Left lung (tissue), 14 donors: ENCODE measurements at places on chromosomes 7 and 10. TPM values are rescaled to one million over a fixed set of nuclear protein-coding genes. Genes with fewer than 3 reads are reported as not detected.
A peak's percentile ranks its signal among the peaks of the same experiment; 100 is the strongest.

- no peaks in the 10 kb centered on the region for H3K4me1 ChIP-seq
- H3K27ac ChIP-seq, result no peak overlapping the region
- H3K36me3 ChIP-seq, result no peaks in the 10 kb centered on the region
- no peaks in the 10 kb centered on the region for H3K27me3 ChIP-seq
- no peak overlapping the region for H3K4me3 ChIP-seq
- DNase-seq, result no peak
These were observed 1198.5 kb upstream of the SORCS1 start for GRCh38 chr10:108362961-108363360.

DNA sequence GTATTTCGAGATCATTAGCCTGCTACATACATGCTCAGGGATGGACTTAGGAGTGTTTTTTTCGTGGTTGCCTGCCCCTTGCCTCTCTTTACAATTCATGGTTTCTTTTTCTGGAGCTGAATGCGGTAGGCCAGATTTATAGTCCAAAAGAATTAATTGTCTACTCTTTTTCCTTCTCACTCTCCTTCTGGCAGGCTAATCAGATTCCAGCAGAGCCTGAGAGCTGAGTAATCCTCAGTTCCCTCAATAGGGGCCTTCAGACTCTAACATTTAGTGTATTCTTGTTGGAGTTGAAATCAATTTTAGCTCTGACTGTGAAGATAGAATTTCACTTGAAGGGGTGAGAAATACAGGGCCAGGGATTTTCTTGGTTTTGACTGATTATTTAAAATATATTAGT lies 16.4 kb downstream of the SORCS3 start:
- H3K27me3 ChIP-seq, result no peaks in the 10 kb centered on the region
- no peak for DNase-seq
- H3K27ac ChIP-seq, result no peak overlapping the region
- no peak overlapping the region for H3K4me3 ChIP-seq
- H3K4me1 ChIP-seq, result no peaks in the 10 kb centered on the region

Gene FGFBP3
- 0.76 TPM for total RNA-seq

DNA sequence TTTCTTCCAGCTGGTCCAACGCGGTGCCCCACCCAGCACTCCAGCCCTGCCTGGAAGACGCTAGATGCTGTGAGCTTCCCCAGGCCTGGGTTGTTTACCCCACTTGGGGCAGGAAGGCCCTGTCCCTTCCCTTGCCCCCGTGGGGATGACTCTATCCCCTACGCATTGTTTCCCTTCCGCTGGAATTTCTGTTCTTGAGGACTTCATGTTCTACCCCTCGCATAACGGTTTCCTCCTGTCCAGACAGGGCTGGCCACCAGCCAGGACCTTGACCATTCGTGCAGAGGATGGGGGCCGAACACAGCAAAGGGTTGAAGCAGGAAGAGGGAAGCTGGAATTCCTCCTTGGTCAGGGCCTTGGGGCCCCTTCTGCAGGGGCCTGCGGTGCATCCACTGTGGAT lies 14.7 kb upstream of the SERPINE1 start:
- peak overlapping the region; percentile 62 for H3K27ac ChIP-seq
- H3K4me3 ChIP-seq, result no peak overlapping the region
- no peaks in the 10 kb centered on the region for H3K27me3 ChIP-seq
- no peaks in the 10 kb centered on the region for H3K36me3 ChIP-seq
- H3K4me1 ChIP-seq, result peaks cover 26% of the 10 kb centered on the region

DNA sequence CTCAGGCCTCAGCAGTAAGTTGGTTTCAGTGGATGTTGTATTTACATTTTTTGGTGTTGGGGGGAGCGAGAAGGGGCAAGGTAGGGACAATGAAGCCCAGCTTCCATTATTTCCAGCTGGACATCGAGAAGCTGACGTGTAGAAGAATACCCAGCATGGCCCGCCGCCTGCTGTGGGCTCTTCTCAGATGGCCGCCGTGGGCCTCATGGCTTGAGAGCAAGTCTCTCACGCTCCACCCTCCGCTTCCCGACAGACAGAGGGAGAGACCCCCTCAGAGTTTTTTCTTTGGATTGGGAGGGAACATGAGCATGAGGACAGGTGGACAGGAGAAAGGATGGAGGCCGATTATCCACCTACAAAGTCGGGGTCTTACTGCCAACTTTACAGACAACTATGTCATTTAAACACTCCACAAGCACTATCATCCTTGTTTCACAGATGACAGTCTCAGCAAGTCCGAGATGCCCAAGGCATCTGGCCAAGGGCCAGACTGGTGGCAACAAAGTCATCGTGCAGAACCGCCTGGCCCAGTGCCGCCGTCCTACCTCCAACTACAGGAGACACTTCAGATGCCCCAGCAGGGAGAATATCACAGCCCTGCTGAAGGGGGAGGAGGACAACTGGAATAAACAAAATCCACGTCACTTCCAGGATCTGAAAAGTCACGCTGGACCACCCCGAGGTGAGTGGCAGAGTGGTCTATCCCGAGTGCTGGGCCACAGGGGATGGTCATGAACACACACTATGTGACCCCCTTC lies 195.9 kb downstream of the DIP2C start:
- DNase-seq, result no peak
- H3K4me3 ChIP-seq, result no peak overlapping the region
- H3K27me3 ChIP-seq, result no peaks in the 10 kb centered on the region
- H3K36me3 ChIP-seq, result no peaks in the 10 kb centered on the region

DNA sequence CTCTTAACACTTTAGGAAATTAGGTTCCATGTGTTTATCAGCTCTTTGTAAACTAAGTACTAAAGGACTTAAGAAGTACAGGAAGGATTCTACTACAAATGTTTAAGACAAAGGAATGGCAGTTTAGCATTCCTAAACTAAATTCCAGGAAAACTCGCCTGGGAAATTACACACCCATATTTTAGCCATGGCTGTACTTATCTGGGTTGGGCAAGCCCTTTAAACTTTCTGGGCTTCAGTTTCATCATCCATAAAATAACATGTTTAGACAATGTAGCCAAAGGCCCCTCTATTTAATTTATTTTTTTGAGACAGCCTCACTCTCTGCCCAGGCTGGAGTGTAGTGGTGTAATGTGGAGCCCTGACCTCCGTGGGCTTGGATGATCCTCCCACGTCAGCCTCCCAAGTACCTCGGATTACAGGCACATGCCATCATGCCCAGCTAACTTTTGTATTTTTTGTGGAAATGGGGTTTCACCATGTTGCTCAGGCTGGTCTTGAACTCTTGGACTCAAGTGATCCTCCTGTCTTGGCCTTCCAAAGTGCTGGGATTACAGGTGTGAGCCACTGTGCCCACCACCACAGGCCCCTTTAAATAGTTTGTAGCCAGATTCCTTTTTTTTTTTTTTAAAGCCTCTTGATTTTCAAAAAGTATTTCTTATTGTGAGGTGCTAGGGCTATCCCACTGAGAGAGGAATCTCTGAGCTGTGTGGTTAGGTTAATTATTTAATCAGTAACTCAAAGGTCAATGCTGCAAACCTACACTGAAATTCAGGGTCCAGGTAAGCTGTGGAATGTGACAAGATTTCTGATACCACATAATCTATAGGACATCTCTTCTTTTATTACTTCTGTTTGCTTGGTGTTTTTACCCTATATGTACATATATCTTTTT lies 32.1 kb downstream of the TMEM60 start:
- H3K27me3 ChIP-seq, result no peaks in the 10 kb centered on the region
- H3K27ac ChIP-seq, result peak overlapping the region; percentile 30
- no peak overlapping the region for H3K4me3 ChIP-seq
- H3K36me3 ChIP-seq, result peaks cover 31% of the 10 kb centered on the region
- DNase-seq, result no peak

- no peaks in the 10 kb centered on the region for H3K4me1 ChIP-seq
- H3K27ac ChIP-seq, result peak within 1 kb of the TSS; percentile 83
- H3K27me3 ChIP-seq, result no peaks in the 10 kb centered on the region
- no peaks in the 10 kb centered on the region for H3K36me3 ChIP-seq
- H3K4me3 ChIP-seq, result peak within 1 kb of the TSS; percentile 46
- peak; percentile 99 for DNase-seq
These were observed at the start of gene LRRD1 for GRCh38 chr7:92178928-92179924. TSS of gene LRRD1 (minus strand) at chr7:92179142. CDS start at chr7:92165202, 13,940 bp downstream.

GRCh38 chr7:45924283-45924682 lies 3.2 kb upstream of the IGFBP3 start:
- peaks cover 32% of the 10 kb centered on the region for H3K4me1 ChIP-seq
- no peak overlapping the region for H3K27ac ChIP-seq
- no peaks in the 10 kb centered on the region for H3K36me3 ChIP-seq
- DNase-seq, result no peak

DNA sequence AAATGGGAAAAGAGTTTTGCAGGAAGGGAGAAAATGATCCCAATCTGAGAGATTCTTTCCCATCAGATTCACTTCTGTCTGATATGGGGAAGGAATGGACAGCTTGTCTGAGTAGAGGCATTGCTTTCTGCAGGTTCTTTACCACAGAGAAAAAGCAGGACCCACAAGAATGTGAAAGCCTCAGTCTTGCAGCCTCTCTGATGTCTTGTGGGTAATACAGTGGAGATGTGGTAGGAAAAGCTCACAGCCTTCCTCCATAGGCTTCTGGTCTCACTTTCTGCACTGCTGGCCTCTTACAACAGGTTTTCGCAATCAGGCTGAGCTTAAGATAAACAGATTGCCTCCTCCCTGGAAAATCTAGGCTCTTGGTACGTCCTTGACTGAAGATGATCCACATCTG lies 551 bp downstream of the IFIT1 start:
- H3K36me3 ChIP-seq, result no peaks in the 10 kb centered on the region
- H3K4me3 ChIP-seq, result peak overlapping the region; percentile 61
- peak overlapping the region; percentile 87 for H3K27ac ChIP-seq
- DNase-seq, result no peak
- H3K27me3 ChIP-seq, result no peaks in the 10 kb centered on the region
- H3K4me1 ChIP-seq, result peaks cover 12% of the 10 kb centered on the region

Gene RET
- total RNA-seq, result 1.0 TPM

Gene GTF2IRD2
- 13.0 TPM for total RNA-seq

Gene NOLC1
- 55.3 TPM for total RNA-seq

DNA sequence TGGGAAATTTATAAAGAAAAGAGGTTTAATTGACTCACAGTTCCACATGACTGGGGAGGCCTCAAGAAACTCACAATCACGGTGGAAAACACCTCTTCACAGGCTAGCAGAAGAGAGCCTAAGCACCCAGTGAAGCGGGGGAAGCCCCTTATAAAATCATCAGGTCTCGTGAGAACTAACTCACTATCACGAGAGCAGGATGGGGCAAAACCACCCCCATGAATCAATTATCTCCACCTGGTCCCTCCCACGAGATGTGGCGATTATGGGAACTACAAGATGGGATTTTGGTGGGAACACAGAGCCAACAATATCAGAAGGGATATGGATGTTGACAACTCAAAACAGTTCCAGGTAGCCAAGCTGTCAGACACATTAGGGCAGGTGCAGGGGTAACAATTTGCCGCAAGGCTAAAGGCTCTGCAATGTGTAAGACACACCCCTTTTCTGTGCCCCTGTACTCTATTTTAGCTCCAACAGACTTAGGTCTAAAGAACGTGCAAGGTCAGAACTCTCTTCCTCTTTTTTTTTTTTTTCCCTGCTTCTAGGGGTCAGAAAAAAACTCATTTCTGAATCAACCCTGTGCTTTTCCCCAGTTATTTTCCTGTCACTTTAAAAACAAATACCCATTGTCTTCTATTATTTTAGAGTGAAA lies 30.7 kb upstream of the RBM20 start:
- no peak overlapping the region for H3K4me3 ChIP-seq
- H3K27me3 ChIP-seq, result no peaks in the 10 kb centered on the region
- H3K4me1 ChIP-seq, result no peaks in the 10 kb centered on the region
- no peaks in the 10 kb centered on the region for H3K36me3 ChIP-seq
- no peak overlapping the region for H3K27ac ChIP-seq

Gene LFNG
- total RNA-seq, result 59.2 TPM

DNA sequence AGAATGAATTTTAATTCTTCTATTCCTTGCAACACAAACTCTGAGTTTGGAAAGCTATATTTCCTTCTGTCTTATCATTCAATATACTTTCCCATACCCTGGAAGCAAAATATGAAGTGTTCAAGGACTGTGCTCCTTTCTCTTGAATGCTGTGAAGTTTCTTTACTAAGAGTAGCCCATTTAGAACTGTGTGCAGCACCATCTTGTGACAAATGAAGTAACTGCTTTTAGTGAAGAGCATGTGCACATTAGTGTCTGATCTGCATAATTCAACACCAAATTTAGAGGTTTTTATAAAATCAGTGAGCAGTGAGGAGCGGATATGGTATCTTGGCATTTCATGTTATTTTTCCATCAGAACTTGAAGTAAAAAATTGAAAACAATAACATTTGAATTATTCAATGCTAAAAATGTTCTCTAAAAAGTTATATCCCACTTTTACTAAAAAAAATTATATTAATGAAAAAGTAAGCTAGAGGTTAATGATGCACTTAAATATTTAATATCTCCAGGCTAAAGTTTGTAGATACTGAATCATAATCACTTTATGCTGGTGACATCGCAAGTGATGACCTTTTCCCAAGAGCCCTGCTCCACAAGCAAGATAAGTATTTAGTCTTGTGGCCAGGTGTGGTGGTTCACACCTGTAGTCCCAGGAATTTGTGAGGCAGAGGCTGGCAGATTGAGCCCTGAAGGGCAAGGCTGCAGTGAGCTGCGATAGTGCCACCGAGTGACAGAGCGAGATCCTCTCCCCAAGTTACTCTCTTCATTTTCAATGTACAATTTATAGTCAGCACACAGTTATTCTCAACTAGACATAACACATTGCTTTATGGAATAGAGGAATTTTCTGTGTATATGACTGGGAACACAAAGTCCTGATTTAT lies 108.8 kb upstream of the PCLO start:
- H3K36me3 ChIP-seq, result no peaks in the 10 kb centered on the region
- H3K4me3 ChIP-seq, result no peak overlapping the region
- no peaks in the 10 kb centered on the region for H3K4me1 ChIP-seq
- H3K27ac ChIP-seq, result no peak overlapping the region
- DNase-seq, result no peak

DNA sequence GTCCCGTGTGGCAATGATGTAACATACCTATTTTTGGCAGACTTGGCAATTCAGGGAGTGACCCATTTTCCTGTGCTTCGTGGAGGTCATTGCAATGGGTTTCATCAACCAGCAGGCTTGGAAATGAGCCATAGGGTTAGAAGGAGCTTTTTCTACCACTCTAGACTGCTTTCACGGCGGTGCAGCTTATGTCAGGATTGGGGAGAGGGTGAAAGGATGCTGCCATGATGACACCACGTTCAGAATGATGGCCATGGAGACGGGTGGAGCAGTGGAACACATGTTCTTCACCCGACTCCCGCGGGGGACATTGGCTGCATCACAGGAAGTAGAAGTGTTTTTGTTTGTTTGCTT lies 220.2 kb downstream of the EMX2 start:
- H3K27ac ChIP-seq, result no peak overlapping the region
- no peak overlapping the region for H3K4me3 ChIP-seq
- no peaks in the 10 kb centered on the region for H3K4me1 ChIP-seq
- H3K36me3 ChIP-seq, result no peaks in the 10 kb centered on the region
- DNase-seq, result no peak

GRCh38 chr7:157440346-157441022 lies 103.7 kb downstream of the DNAJB6 start:
- DNase-seq, result no peak
- H3K27ac ChIP-seq, result no peak overlapping the region
- no peak overlapping the region for H3K4me3 ChIP-seq
- no peaks in the 10 kb centered on the region for H3K36me3 ChIP-seq
- H3K27me3 ChIP-seq, result no peaks in the 10 kb centered on the region
- H3K4me1 ChIP-seq, result no peaks in the 10 kb centered on the region

Gene SH2B2
- 8.2 TPM for total RNA-seq
